ENCODE measurements at places on chromosomes 6 and 20. TPM values are rescaled to one million over a fixed set of nuclear protein-coding genes. Genes with fewer than 3 reads are reported as not detected.

- no peak for DNase-seq
Measured at GRCh38 chr20:58573257-58573656, 58.1 kb upstream of the APCDD1L start.

Gene OR12D3
- total RNA-seq: not detected

DNA sequence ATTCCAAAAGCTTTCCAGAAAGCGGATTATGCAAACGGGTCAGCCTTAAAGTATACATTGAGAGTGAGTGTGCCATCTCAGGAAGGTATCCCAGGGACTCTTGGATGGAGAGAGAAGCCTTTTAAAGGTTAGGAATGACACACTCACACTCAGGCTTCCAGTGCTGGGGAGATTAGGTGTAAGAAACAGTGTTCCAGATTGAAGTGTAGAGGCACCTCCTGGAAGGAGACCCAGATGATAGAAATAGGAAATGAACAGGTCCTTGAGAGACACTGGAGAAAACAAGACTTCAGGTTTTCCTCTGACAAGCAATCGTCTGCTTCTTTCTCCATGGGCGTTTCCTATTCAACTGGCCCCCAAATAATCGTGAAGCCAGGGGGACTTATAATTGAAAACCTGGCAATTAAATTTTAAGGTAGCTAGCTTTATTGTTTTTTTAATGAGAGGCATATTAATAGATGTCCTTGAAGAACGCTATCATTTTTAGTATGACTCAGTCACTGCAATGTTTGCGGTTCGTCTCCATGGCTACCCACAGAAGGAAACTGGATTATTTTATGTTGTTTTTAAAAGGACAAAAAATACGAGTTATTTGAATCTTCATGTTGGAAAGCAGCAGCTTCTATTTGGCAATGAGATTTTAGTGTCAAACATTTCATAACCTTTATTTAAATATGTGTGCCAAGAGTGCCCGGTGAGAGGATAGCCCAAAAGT is 85.3 kb downstream of the TRMT6 start:
- DNase-seq: no peak

Gene TP53TG5
- 0.82 TPM for total RNA-seq

DNA sequence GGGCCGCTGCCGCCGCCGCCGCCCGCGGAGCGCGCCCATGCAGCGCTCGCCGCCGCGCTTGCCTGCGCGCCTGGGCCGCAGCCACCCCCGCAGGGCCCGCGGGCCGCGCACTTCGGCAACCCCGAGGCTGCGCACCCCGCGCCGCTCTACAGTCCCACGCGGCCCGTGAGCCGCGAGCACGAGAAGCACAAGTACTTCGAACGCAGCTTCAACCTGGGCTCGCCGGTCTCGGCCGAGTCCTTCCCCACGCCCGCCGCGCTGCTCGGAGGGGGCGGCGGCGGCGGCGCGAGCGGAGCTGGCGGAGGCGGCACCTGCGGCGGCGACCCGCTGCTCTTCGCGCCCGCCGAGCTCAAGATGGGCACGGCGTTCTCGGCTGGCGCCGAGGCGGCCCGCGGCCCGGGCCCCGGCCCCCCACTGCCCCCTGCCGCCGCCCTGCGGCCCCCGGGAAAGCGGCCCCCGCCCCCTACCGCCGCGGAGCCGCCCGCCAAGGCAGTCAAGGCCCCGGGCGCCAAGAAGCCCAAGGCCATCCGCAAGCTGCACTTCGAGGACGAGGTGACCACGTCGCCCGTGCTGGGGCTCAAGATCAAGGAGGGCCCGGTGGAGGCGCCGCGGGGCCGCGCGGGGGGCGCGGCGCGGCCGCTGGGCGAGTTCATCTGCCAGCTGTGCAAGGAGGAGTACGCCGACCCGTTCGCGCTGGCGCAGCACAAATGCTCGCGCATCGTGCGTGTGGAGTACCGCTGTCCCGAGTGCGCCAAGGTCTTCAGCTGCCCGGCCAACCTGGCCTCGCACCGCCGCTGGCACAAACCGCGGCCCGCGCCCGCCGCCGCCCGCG is 730 bp downstream of the INSM1 start:
- no peak for DNase-seq

Measured in right cardiac atrium (tissue), 5 donors.